Activated CD4-positive, CD25-positive, alpha-beta regulatory T cell treated with anti-CD3 and anti-CD28 coated beads, Interleukin-2, amount 50 U/mL, for 72 hours (primary cell): ENCODE measurements at places on chromosomes 16 and 17.

DNA sequence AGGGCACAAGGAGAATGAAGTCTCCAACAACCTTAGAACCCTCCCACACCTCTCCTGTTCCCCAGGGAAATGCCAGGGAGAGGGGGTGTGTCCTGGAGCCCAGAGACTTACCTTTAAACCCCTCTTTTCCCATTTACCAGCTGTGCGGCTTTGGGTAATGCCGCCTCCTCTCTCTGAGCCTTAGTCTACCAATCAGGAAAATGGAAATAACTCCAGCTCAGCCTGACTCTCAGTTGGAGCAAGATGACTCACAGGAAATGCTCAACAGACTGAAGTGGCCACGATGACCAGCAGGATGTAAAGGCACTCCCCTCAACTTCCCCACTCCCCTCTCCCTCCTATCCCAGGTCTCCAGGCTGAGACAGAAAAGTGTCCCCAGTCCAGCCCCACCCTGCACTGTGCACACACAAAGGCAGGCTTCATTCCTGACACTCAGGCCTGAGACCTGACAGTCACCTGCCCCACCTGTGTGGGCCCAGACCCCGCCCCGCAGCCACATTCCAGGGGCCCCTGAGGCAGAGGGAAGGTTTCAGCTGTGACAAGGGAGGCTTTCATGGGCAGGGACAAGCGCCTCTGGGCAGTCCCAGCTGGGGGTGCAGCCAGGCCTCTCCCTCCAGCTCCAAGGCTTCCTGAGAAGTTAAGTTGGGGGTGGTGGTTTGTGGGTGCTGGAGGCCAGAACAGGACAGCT lies 3.0 kb upstream of the KRT15 start:
- DNase-seq: no peak

GRCh38 chr16:8548166-8548565 lies 42.1 kb downstream of the TMEM114 start:
- DNase-seq: no peak

GRCh38 chr17:71168053-71168741 lies 952.6 kb upstream of the SOX9 start:
- no peak for DNase-seq

DNA sequence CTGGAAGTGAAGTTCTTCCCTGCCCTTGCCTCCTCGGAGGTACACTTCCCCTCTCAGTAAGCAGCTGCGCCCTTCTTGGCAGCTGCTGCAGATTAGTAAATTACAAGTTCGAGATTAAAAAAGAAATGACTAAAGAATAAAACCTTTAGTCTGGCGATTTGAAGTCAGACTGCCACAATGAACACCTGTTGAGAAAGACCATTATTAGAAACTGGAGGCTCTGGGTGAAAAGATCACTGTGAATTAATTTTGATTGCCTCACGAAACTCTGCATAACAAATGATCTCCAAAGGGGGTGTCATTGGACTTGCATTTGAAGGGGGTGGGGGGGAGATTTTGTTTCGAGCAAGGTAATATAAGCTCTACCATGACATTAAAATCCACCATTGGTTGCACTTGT lies 39.3 kb downstream of the SALL1 start:
- no peak for DNase-seq

DNA sequence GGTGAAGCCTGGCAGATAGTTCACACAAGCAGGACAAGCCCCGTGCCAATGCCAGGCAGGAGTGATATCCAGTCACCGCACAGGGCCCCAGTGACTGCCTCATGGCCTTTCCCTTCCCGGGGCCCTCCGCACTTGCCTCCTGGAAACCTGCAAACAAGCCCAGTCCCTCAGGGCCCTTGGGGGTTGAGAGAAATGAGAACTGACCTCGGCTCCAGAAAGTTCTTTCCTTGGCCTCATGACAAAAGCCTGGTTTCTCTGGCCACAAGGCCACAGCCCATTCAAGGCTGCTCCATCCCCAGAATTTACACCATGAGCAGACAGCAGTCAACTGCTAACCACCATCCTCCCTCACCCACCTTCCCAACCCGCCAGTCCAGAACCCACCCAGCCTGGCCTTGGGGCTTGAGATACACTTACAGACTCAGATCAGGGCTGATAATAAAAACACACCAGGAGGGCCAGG lies 77.6 kb downstream of the CCDC182 start:
- no peak for DNase-seq

- no peak for DNase-seq
Measured at GRCh38 chr17:81000334-81000630, 8.6 kb downstream of the CHMP6 start.

DNA sequence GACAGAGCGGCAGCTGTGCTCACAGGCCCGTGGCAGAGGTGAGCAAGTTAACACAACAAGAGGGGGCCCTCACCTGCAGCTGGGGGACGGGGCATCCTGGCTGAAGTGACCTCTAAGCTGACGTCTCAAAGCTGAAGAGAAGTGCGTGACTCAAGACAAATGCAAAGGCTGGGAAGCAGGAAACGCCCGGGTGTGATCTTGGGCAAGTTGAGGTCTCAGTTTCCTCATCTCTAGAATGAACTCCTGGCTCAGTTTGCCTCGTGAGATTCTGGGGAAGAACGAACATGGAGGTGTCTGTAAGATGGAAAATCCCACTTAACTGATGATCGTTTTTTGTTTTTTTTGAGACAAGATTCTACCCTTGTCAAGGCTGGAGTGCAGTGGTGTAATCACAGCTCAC lies 40.1 kb upstream of the C1QL1 start:
- no peak for DNase-seq

DNA sequence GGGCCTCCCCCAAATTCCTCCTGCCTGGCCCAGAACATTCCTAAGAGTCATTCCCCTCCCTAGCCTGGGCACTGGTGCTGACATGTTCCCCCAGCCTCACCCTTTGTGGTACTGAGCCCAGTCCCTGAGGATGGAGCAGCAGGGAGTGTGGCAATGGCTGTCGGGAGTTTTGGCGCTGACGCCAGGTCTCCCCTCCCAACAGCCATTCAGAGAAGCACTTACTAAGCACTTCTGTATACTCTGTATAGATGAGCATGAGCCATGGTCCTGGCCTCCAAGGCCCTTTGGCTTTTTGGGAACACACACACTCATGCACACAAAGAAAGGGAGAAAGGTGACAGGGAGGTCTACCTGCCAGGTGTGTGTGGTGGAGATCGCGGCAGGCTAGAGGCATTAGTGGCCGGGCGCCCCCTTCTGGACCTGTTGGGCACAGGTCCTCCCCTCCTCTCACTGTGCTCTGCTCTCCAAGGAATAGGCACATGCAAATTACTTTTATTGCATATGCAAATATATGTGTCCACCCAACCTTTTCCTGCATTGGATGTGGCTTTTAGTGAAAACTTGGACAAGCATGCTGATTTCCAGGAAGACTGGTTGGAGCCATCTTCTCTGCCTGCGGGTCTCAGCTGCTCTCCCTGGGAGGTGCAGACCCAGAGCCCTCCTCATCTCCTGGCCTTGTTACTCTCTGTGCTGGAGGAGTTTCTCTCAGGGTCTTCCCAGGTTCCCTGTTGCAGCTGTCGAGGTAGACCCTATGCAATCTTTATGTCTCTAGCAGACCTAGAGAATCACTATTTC lies 17.4 kb upstream of the C17orf107 start:
- DNase-seq: peak; percentile 66

- no peak for DNase-seq
Measured at GRCh38 chr16:89693289-89693731, 6.8 kb downstream of the CDK10 start.

DNA sequence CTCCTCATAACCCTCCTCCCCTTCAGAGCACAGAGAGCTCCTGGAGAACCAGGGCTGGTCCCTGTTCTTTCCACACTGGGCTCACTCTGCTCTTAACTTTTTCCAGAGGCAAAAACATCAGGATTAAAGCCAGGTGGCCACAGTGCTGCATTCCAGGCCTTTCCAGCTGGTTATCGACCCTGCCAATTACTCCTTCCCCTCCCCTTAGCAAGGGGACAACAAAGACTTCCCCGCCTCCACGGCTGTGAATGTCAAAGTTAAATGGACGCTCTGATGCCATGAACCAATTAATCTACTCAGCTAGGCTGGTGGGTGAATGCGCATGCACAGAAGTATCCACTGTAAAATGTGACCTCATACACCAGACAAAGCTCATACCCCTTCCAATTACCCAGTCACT lies 23.1 kb downstream of the ACLY start:
- DNase-seq: no peak

DNA sequence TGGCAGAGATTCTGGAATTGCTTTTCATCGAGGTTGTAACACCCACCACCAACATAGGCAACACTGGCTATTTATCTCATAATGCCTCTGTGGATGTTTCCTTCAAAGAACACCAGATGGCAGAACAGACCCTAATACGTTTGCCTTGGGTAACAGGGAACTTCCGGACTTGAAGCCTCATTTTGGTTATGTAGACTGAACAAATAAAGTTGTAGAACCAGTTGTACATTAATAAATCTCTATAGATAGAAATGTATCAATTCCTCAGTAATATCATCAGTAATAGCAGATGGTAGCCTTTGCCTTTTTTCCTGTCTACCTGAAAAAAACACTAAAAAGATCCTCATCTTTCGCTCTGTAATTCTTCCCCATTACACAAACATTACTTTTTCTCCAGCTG lies 25.9 kb upstream of the APOH start:
- no peak for DNase-seq

DNA sequence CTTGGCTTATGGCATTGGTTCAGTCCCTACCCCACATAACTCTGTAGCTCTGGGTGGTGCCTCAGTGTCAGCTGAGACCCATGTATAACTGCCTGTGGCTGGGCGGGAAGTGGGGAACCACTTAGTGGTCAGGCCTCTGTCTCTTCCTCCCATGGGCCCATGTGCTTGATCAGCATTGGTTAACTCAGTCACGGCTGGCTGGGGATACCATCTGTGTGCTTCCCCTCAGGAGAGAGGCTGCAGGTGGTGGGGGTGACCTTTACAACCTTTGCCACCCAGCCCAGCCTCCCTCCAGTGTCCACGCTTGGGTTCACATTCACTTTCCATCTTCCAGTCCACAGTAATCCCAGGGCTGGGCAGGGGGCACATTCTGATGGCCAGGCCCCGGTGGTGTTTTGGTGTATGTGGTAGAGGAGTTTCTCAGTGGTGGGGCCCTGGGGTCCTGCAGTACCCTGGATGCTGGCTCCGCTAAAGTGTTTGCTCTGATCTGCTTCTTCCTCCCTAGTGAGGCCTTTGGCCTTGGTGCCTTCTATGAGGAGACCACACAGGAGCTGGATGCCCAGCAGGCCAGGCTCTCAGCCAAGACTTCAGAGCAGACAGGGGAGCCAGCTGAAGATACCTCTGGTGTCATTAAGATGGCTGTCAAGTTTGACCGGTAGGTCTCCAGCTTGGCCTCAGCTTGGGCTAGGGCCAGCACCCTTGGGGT lies 10.2 kb upstream of the NFATC3 start:
- peak; percentile 65 for DNase-seq

- no peak for DNase-seq
Measured at GRCh38 chr17:7530023-7530900, 18.6 kb upstream of the TNFSF12 start.

- no peak for DNase-seq
Measured at GRCh38 chr17:883586-883962, 96.0 kb downstream of the NXN start.

DNA sequence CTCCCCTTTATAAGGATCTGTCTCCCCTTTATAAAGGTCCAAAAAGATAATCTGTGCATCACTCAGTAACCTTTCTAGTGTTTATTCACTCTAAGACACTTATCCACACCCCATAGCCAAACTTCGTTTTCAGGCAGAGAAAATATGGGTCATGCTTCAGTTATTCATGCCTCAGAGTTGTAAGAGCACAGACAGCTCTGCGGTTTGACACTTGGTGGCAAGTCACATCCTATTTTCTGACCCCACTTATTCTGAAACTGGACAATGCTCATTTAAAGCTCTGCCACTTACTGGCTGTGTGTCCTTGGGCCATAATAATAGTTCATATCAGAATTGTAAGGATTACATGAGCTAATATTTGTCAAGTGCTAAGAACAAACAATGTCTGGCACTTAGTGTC lies 2.0 kb upstream of the KRTAP2-1 start:
- no peak for DNase-seq

- no peak for DNase-seq
Measured at GRCh38 chr16:69520800-69521602, 44.8 kb upstream of the NFAT5 start.

DNA sequence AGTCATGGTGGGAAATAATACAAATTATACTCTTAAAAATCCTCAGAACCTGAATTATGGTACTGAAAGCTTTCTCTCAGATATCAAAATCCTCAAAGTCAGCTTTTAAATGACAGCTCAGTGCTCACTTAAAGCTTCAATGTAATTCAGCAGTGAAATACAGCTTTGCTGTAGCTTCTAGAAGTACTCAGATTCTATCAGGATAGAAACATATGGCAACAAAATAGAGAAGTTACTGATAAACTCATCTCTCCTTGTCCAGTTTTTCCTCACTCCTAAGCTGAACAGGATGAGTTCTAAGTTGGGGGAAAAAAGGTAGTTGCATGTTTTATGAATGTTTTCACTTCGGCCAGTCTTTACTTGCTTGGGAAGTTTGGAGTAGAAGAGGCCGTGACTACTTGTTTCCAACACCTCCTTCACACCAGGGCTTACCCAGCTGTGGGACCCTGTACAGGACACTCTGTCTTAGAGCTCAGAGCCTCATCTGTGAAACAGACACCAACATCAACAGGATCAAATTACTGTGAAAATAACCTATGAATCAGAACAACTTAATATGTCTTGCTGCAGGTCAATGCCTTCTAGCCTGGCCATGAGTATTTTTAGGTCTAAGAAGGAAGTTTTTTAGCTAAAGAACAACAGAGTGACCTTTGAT lies 30.2 kb downstream of the OGFOD1 start:
- no peak for DNase-seq

DNA sequence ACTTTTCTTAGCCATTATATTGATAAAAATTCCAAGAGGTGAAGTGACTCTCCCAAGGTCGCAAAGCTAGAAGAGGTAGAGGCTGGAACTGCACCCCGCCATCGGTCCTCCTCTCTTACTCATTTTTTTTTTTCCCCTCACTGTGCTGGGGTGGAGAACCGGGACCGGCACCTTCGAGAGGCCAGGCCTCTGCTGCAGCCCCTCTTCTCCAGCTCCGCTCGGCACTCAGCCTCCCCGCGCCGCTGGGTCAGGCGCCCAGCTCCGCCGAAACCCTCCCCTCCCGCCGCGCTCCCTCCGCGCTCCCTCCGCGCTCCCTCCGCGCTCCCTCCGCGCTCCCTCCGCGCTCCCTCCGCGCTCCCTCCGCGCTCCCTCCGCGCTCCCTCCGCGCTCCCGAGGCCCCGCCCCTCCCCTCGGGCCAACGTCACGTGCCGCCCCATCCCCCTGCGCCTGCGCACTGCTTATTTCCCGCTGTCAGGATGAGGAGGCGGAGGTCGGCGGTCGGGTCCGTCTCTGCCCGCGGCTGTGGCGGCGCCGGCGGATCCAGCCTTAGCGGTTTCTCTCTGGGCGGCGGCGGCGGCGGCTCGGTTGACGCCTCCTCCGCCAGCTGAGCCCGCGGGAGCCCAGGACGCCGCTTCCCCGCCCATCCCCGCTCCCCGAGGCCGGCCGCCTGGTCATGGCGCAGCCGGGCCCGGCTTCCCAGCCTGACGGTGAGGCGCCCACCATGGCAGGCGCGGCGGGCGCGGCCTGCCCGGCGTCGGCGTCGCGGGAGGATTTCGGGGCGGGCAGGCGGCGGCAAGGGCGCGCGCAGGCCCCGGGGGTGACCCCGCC lies at the start of gene RABEP1:
Gene RABEP1, plus strand, starts transcription at position 471 of the 828 bp plus-strand sequence. Its CDS starts 203 bp downstream, at position 674.
- DNase-seq: peak; percentile 96
